ENCODE measurements at places on chromosomes 5 and 9.

GRCh38 chr9:89417832-89418473 is 80.0 kb downstream of the SEMA4D start:
- DNase-seq, result no peak

- DNase-seq, result no peak
These were observed 9.9 kb downstream of the SLC36A3 start for GRCh38 chr5:151293624-151294023.

GRCh38 chr5:147248561-147248960 is 13.7 kb downstream of the STK32A start:
- DNase-seq, result no peak

DNA sequence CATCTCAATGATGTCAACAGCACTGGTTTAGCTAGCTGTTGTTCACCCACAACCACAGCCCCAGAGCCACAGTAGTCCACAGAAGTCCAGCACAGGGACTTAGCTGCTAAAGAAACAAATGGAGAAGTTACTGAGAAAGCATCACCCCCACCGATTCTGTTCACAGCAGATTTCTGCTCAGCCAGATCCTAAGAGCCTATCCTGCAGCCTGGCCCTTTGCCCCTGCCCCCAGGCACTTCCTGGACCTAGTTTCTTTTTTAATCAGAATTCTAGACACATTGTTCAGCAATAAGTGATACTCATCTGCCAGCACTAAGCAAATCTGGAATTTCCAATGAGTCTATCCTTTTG is 7.4 kb downstream of the B4GALT1 start:
- no peak for DNase-seq

DNA sequence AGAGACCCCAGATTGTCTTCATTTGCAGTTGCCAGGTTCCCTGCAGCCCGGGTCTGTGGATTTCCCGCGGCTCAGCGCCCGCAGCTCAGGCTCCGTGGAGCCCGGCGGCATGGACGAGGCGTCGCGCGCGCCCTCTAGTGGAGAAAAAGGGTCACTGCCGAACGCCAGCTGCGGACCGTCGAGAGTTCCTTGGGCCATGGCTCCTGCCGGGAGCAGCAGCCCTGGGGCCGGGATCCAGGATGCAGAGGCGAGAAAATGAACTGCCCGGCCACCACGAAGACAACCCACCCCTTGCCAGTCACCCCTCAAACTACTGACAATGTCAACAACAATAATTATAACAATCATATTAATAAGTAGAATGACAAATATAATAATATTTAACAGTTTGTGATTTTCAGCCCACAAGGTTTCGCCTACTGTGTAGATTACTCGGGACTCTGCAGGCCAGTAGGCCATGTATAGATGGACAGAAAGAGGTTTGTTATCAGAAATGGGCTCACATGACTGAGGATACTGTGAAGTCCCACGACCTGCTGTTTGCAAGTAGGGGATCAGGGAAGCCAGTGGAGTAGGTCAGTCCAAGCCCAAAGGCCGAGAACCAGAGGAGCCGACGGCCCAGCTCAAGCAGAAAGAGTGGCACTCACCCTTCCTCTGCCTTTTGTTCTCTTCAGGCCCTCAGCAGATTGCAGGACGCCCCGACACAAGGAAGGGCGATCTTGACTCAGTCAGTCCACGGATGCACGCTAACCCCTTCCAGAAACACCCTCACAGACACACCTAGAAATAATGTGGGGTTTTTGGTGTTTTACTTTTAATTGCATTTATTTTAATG is 43.1 kb downstream of the BOD1 start:
- peak; percentile 28 for DNase-seq

GRCh38 chr9:88106492-88106891 is 31.8 kb downstream of the SPATA31C2 start:
- DNase-seq, result no peak

- DNase-seq, result no peak
These were observed 65.2 kb downstream of the JMY start for GRCh38 chr5:79301046-79301712.

DNA sequence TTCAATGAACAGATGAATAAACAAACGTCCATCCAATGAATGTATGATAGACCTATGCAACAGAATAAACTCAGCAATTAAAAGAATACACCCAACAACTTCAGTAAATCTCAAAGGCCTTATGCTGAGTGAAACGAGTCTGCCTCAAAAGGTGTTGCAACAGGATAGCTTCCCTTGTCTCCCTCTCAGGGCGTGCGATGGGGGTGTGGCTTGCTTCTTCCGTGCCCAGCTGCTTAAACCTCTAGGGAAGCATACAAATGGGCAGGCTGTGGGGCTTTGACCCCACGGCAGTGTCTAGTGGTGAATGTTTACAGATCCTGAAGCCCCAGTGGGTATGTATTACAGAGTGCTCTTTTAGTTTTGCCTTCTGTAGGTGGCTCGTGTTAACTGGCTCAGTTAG is 87.0 kb upstream of the CCL21 start:
- no peak for DNase-seq

- DNase-seq, result peak; percentile 41
These were observed 56.2 kb downstream of the TMOD1 start for GRCh38 chr9:97557606-97558095.

- no peak for DNase-seq
These were observed 67.5 kb downstream of the SEMA6A start for GRCh38 chr5:116507051-116507537.

DNA sequence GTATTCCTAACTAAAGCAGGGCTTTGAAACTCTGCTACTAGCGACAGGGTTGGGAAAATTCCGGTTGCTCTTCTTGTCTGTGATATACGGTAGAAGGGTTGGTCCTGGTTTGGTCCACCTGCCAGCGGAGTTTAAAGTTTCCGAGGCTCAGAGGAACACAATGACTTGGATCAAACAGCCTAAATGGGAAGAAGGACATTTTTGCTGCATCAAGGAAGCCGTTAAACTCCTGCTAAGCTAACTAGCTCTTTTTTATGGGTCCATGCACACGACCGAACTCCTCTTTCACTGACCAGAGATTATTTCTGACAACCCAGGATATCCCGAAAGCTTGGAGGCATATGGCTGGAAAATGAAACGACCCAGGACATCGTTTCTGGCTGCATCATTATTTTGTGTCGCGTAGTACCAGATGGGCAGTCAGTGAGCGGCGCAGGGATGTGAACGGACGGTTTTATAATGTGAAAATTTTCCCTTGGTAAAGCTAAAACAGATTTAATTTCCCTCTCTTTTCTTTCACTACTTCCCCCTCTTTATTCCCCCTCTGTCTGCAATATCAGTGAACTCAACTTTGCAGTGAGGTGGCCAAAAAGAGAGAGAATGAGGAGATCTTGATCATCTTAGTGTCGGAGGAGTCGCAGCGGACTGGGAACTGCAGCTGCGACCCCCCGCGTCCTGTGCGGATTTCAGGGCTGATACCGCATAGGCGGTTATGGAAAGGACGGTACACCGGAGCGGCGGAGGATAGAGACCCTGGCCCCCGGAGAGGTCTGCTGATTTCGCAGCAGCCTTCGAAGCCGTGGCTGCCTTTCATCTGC is at the start of gene LURAP1L:
TSS of gene LURAP1L (plus strand) at position 160 of the 818 bp plus-strand sequence. CDS start 696 bp downstream, outside the sequence.
- DNase-seq, result peak; percentile 71

DNA sequence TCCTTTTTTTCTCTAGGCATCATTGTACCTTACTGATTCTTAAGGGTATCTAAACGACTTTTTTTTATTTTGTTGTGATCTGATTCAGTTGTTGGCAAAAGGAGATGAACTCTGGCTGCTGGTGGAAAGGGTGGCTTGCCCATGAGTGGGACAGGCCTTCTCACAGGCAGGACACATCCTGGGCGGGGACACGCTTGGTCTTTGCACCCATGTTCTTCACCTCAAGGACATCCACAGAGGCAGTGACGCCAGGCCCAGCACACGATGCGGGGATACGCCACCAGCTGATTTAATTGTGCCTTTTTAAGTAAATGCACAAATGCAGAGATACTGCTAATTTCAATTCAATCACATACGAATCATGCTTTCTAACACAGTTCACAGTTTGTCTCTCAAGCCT is 208.1 kb downstream of the FANCC start:
- DNase-seq, result no peak

GRCh38 chr5:13955896-13956295 is 11.4 kb upstream of the DNAH5 start:
- DNase-seq, result no peak

DNA sequence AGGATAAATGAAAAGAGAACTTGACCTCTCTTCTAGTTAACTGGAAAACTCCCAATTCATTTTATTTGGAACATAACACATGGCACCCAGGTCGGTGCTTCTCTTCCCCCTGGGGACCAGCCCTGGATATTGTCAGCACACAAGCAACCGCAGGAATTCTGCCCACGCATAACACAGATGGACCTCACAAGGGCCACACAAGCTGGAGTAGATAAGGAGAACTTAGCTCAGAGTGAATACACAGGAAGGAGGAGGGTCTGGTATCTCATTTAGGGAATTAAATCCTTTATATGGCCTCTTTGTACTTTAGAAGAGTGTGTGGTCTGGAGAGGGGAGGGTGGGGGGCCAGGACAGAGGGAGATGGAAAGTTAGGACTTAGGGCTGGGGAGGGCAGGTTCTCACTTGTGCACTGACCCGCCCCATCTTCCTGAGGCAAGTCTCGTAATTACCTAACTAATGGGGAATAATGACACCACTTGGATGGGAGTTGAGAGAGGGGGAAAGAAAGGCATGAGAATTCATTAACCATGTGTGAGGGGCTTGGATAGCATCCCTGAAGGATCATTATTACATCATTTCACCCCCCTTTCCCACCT is 341.2 kb upstream of the WWC1 start:
- no peak for DNase-seq

- DNase-seq, result no peak
These were observed 60.5 kb downstream of the ACER2 start for GRCh38 chr9:19469271-19469670.

- DNase-seq, result no peak
These were observed 81.7 kb upstream of the SPTLC1 start for GRCh38 chr9:92196909-92197308.

GRCh38 chr5:140398379-140398811 is 3.2 kb upstream of the ANKHD1 start:
- no peak for DNase-seq

- peak; percentile 15 for DNase-seq
These were observed 110.1 kb downstream of the MED27 start for GRCh38 chr9:131969469-131969989.

DNA sequence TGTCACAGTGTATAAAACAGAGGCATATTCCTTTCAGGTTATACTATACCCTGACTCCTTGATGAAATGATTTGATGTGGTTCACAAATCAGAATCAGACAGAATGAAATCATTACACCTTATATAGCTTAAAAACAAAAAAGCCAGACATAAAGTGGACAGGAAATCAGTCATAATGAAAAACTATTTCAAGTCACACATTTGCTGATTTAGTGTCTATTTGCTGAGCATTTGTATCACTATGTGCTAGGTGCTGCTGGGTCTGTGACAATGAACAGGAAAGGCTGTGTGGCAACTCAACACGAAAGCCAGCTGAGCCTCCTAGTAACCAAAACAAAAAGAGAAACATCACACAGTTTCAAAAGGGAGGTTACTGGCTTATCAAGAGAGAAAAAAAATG is 194.0 kb downstream of the EFNA5 start:
- DNase-seq, result no peak

DNA sequence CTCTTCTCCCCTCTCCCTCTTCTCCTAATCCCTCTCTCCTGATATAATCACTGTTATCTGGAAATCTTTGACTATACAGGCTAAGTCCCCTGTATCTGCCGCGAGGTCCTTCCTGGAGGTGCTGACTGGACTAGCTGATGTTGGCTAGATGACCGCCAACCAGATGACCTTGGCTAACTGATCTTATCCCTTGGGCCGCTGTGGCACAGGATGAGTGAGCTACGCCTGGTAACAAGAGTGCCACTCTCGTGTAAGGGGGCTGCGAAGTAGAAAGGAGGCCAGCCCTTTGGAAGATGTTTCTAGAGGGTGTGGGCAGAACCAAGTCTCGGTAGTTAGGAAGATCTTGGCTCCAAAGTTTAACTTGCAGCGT is 345 bp upstream of the PRRC1 start:
- DNase-seq, result no peak

DNA sequence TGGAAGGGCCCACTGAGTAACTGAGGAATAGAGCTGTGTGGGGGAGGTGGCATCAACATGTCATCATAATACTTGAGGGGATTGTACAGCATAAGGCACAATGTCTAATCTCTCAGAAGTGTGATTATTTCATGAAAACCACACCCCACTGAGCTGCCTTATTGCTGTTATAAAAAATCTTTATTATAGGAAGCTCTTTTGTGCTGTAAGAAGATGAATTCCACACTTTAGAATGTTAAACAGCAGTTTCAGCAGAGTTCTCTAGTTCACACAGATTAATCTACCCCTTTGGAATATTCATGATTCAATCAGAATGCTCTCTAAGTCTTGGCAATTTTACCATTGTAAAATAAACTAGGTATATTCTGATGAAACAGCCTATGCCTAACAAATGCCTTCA is 1389.6 kb downstream of the PTPRD start:
- no peak for DNase-seq

GRCh38 chr9:127079446-127080140 is 42.8 kb downstream of the ANGPTL2 start:
- no peak for DNase-seq

DNA sequence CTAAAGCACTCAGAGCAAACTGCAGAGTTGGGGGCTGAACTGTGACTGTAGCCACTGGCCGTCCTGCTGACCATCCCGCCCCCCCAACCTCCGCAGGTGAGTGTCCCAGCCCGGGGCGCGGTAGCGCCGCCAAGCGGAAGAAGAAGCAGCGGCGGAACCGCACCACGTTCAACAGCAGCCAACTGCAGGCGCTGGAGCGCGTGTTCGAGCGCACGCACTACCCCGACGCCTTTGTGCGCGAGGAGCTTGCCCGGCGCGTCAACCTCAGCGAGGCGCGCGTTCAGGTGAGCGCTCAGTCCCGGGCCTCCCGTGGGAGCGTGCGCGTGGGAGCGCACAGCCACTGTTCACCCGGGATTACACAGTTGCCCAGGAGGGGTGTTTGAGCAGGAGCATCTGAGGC is 33.7 kb downstream of the PTGES start:
- no peak for DNase-seq

DNA sequence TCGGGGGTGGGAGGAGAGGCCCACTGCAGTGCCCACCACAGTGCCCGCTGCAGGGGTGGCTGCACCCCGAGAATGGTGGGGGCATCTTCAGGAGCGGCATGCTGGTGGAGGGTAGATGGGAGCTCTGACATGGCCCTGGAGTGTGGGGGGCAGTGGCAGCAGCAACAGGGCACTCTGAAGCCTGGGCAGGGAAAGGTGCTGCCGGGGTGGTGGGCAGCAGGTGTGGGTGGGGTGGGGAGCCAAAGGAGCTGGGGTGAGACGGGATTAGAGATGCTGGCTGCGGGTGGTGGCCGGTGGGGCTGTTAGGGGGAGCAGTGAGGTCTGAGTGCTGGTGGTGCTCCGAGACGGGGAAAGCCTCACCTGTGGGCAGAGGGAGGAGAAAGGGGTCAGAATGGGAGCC is 18.0 kb downstream of the FAM193B start:
- no peak for DNase-seq

- no peak for DNase-seq
These were observed 17.2 kb downstream of the CENPP start for GRCh38 chr9:92342825-92343488.

DNA sequence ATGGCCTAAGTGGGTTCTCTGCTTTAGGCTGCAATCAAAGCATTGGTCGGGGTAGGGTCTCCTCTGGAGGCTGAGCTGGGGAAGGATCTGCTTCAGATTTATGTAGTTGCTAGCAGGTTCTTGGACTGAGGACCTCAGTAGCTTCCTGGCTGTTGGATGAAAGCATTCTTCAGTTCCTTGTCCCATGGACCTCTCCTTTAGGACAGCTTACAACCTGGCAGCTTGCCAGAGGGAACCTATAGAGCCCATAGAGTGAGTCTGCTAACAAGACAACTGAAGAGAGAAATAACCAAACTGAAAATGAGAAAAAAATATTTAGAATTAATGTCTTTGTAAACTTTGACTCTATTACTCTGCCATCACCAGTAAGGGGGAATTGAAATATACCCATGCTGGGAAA is 12.4 kb downstream of the MRPS30 start:
- DNase-seq, result no peak

Measured in NCI-H1092 (cell line).